Stimulated activated CD4-positive, alpha-beta T cell treated with anti-CD3 and anti-CD28 coated beads, Interleukin-2, amount 100 ng/mL, for 24 hours (primary cell): ENCODE measurements at places on chromosomes 11 and 22.

DNA sequence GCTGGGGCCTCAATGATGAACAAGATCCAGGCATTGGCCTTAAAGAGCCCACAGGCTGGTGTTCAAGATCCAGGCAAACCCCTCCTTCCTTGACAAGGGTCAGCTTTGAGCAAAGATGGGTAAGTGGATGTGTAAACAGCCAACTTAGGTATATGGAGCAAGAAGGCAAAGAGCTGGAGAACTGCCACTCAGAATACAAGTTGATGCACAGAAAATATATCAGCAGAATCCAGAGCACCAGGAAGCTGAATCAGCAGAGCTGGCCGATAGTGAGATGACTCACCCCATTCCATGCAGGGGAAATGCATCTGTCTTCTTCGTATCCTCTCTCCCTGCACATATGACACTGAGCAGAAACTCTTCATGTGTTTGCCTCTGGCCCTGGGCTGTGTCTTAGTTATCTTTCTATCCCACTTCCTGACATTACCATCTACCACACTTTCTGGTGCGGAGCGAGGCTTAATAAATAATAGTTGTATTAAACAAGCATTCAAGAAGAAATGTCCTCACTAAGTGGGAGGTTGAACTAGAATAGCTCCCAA is 57.8 kb downstream of the ENDOD1 start:
- no peak for DNase-seq

DNA sequence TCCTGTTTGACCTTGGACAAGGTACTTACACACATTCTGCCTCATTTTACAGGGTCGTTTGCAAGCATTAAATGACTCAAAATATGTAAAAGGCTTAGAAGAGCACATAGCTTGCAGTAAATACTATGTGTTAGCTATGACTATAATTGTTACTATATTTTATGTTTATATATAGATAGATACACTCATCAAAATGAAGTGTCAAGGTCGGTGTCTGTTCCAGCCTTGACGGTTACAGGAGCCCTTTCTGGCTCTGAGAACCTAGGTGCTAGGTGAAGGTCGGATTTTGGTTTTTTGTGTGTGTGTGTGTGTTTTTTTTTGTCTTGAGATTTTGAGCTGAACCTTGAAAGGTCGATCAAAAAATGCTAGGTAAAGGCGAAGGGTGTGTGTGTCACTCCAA is 24.5 kb upstream of the LIMK2 start:
- no peak for DNase-seq

GRCh38 chr11:6404342-6405051 is 14.2 kb downstream of the SMPD1 start:
- no peak for DNase-seq

GRCh38 chr22:45584121-45584570 is 81.5 kb downstream of the FBLN1 start:
- DNase-seq = no peak

- no peak for DNase-seq
Measured at GRCh38 chr11:1746511-1746931, 3.9 kb downstream of the IFITM10 start.

GRCh38 chr22:33038131-33038772 is 19.9 kb downstream of the SYN3 start:
- DNase-seq = no peak

GRCh38 chr11:104968856-104969776 is 742 bp upstream of the CASP4 start:
- DNase-seq = no peak

DNA sequence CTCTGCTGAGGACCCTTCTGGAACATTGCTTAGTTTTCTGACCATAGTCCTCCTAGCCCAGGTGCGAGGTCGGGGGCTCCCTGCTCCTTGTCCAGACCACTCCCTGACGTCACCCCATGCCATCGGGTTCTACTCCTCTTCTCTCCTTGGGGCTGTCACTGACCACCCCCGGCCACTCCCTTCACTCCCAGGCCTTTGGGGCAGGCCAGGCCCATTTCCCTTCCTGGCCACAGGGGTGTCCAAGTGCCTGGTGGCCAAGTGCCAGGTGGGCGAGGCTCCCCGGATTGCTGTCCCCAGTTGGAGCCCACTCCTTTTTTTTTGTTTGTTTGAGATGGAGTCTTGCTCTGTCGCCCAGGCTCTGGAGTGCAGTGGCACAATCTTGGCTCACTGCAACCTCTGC is 19.5 kb downstream of the MRGPRD start:
- DNase-seq = no peak

DNA sequence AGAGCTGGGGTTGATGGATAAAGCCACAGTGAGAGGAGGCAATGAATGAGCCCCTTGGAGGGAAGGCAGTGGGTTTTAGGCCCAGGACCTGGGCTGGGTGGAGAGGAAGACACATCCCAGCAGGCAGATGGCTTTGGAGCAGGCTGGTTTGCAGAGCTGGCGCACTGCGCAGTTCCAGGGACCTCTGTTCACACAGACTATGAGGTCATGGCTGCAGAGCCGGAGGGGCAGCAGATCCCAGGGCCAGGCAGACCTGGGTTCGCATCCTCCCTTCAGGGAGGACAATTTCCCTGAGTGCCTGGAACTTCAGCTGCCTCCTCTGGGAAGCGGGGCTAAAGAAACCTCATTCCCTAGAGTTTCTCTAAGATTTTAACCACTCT is 28.2 kb upstream of the DGKZ start:
- no peak for DNase-seq

GRCh38 chr11:134482865-134483264 is 70.8 kb upstream of the B3GAT1 start:
- DNase-seq = no peak

DNA sequence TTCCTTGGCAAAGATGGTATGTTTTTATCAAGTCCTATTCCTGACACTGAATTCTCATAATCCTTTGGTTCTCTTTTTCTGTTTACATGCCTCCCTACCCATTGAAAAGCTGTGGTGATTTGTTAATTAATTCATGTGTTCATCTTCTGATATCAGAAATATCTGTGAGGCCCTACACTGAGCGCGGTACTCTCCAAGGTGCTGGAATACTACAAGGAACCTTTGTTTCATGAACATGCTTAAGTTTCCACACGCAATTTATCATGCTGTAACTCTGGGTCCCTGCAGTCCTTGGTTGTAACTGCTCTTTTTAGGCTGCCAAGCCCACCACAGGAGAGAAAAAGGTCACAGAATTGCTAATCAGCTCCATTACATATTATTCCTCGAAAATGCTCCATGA is 331.8 kb downstream of the FAT3 start:
- no peak for DNase-seq

- DNase-seq = no peak
Measured at GRCh38 chr11:76086743-76087635, 119.3 kb downstream of the WNT11 start.

GRCh38 chr22:39973656-39974055 is 13.5 kb downstream of the TMA7B start:
- no peak for DNase-seq

- no peak for DNase-seq
Measured at GRCh38 chr22:38734421-38735100, 21.2 kb downstream of the SUN2 start.

DNA sequence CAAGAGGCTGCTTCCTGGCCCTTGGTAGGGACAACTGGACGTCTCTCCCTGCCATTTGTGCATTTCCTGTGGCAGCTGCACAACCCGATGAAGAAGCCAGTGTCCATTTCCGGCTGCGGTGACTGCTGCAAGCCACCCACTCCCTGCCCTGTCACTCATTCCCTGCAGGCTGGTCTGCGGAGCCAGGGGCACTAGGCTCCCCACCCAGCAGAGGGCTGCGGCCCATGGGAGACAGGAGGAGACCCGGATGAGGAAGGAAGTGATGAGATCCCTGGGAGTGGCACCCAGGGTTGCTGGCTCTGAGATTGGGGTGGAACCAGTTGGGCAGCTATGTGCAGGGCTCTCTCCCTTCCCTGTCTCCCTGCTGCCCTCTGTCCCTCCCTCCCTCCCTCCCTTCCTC is 10.0 kb upstream of the MYRF start:
- no peak for DNase-seq

- no peak for DNase-seq
Measured at GRCh38 chr11:65026810-65027209, 429 bp upstream of the SNX15 start.

DNA sequence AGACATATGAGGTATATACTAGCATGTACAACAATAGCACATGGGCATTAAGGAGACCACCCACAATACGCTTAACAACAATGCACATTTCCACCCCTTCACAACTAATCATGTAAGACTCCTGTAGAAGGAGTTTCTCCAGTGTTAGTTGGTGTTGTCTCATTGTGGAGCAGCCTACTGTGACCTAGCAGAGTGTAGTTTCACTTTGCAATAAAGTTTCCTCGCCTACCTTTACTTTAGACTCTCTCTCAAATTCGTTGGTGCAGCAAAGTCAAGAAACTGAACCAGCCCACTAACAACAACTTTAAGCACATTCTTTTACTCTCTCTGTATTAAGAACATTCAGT is 863.6 kb downstream of the FAM181B start:
- DNase-seq = peak; percentile 24

- no peak for DNase-seq
Measured at GRCh38 chr11:119175493-119176077, 7.1 kb downstream of the NLRX1 start.

- no peak for DNase-seq
Measured at GRCh38 chr22:22666307-22667091, 22.1 kb downstream of the GGTLC2 start.

DNA sequence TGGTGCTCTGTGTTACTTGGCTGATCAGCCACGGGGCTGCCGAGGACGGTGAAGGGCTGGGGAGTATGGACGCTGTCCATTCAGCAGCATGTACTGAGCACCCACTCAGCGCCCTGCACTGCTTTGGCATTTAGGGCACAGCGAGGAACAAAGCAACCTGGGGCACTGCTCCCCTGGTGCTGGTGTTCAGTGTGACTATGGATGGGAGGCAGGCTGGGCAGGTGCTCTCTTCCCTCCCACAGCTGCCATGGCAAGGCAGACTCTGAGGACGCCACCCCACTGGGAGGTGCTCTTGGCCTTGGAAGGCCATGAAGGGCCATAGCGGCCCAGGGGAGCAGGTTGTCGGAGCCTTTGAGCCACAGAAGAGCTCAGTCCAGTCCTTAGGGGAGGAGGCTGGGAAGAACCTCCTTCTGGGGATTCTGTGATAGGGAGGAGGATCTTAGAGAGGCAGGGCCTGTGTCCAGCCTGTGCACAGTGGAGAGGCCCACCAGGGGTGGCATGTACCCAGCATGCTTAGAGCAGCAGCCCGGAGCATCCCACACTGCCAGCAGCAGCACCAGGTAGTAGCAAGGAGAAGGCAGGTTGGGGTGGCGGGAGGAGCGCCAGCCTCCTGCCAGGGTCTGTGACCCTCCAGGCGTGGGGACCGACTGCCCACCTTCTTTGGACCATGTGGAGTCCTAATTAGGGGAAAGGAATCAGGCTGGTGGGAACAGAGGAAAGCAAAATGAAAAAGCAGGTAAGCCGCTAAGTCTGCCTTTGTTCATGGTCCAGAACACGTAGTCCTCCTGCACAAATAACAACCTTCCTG is 141.8 kb downstream of the MPPED1 start:
- no peak for DNase-seq

DNA sequence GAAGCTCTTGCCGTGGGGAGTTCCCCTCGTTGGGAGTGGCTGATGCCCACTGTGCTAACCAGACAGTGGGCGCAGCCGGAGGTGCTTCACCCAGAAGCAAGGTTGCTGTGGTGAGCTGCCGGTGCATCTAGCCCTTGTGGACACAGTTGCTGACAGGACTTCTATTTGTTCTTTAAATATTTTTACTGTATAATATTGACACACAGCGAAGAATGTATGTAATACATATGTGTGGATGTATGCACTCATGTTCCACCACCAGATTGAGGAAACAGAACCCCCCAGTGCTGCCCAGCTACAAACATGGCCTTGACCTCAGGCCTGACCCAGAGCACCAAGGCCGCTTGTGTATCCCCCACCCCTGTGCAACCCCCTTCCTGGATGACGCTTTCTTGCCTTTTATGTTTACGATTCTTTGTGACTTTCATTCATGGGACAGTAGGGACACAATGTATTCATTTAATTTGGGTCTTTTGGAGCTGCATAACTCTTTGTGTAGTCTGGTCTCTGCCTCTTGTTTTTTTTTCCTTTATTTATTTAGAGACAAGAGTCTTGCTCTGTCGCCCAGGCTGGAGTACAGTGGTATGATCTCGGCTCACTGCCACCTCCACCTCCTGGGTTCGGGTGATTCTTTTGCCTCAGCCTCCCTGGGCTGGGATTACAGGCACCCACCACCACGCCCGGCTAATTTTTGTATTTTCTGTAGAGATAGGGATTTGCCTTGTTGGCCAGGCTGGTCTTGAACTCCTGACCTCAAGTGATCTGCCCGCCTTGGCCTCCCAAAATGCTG is 132.6 kb downstream of the TBC1D22A start:
- DNase-seq = no peak

GRCh38 chr11:2305788-2306451 is 4.1 kb downstream of the TSPAN32 start:
- DNase-seq = peak; percentile 25

- DNase-seq = no peak
Measured at GRCh38 chr11:61728066-61728939, 24.1 kb upstream of the MYRF start.

- no peak for DNase-seq
Measured at GRCh38 chr11:97657852-97658251, 1268.0 kb downstream of the JRKL start.

GRCh38 chr11:112162761-112163546 is 940 bp downstream of the IL18 start:
- DNase-seq = no peak

GRCh38 chr11:75323609-75324008 is 27.9 kb downstream of the ARRB1 start:
- DNase-seq = no peak
